ENCODE measurements at places on chromosomes 3 and 15.

DNA sequence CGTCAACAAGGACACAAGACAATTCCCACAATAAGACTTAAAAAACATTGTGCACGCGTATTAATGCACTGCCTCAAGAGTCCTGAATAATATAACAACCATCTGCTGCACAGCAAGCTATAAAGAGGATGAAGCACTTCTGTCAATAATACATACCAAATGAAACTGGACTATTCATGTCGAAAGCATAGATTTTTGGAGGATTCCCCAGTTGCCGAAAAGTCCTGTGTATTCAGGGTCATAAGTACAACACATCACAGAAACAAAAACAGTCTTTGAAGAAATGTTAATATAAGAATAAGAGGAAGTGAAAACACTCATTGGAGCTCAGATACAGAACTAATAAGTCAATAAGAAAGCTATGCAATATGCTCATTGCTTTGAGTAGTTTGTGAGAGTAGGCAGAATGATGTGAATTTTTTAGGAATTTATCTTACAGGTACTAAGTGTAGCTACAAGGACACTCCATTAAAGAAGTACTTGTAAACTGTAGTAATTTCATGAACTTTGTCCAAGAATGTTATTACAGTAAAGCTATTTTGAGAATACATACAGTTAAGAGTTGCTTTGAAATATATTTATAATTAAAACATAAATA is 31.6 kb downstream of the CBLB start:
- no peak for DNase-seq

- DNase-seq: no peak
Observed at GRCh38 chr3:45881078-45882022, 5.0 kb upstream of the CCR9 start.

DNA sequence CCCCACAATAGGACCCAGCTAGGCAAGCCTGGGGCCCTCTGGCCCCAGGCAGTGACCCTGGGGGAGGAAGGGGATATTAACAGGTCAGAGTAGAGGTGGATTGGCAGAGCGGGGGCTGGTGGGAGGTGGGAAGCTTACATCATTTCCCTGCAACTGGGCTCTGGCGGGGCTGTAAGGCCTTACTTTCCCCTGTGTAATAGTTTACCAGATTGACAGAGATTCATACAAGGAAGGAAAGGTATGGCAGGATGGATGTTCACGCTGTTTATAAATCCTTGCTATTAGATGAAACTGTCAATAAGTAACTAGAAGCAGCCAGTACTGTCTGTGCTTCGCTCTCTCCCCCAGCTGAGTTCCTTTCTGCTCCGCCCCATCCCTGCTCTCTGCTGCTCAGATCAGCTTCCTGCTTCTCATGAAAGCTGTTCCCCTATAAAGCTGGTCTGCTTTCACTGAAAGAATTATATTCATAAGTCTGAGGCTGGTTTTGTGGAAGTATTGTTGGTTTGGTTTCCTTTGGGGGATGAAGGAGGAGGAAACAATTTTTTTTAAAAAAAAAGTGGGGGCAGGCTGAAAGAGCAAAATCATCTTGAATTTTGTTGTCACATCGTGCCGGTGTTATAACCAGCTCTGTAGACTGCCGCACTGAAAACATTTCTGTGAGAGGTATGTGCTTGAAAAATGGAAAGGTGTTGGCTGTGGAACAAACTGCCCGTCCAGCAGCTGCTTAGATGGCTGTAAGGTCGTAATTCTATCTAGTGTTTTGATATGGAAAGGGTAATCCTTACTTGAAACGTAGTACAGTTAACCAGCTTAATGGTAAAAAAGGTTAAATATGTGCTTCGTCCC is 76.4 kb downstream of the BBX start:
- DNase-seq: peak; percentile 18

DNA sequence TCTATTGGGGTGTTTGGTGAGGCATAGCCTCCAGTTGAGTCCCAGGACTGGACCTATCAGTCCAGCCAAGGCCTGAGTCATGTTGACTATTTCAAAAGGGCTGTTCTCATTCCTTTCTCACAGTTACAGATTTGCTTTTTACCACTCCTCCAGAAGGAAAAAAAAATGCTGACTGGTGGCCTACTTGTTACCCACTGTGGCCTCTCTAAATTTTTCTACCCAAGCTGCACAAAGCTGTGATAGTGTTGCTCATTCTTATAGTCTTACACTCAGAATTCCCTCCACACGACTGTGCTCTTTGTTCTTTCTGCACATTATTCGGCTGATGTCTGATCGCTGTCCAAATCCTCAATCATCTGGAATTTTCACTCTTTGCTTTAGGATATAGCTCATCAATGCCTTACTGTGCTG is 1142.2 kb downstream of the IGSF11 start:
- DNase-seq: no peak

- no peak for DNase-seq
Observed at GRCh38 chr15:60392986-60393790, 4.6 kb downstream of the ANXA2 start.

DNA sequence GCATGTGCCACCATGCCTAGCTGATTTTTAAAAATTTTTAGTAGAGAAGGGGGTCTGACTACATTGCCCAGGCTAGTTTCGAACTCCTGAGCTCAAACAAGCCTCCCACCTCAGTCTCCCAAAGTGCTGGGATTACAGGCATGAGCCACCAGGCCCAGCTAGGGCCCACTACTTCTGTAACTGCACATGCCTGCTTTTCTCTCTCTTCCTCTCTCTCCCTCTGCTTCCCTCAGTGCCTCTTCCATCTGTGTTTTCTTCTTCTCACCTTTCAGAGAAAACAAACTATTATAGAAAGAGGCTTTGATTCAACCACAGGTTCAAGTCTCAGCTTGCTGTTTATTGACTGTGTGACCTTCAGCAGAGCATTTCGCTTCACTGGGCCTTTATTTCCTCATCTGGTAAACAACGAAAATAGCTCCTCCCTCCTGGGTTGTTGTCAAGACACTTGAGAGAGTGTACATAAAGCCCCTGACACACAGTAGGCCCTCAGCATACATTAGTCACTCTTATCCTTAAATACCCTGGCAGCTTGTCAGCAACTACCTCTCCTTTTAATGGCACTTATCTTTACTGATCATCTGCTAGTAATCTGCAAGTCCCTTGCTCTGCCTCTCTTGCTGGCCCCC is 10.2 kb downstream of the TADA3 start:
- no peak for DNase-seq

DNA sequence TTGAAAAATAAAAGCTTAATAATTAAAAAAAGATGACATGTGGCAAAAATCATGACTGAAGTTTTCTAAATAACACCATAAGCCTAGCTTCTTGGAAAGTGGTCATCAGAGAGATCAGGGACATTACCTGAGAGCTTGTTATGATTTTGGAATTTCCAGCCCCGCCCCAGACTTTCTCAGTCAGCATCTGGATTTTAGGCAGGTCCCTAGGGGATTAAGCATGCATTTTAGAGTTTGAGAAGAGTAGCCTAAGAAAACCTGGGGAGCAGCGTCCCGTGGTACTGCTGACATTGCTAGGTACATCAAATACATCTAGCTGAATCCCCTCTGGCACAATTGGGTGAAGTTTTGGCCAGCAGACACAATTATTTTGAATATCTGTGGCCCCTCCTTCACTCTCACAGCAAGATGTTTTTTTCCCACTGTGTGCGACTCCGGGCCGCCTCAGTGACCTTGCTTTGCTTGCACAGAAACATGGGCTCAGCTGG is 58.7 kb upstream of the MEF2A start:
- no peak for DNase-seq
